ENCODE measurements at places on chromosomes 5 and 9.

DNA sequence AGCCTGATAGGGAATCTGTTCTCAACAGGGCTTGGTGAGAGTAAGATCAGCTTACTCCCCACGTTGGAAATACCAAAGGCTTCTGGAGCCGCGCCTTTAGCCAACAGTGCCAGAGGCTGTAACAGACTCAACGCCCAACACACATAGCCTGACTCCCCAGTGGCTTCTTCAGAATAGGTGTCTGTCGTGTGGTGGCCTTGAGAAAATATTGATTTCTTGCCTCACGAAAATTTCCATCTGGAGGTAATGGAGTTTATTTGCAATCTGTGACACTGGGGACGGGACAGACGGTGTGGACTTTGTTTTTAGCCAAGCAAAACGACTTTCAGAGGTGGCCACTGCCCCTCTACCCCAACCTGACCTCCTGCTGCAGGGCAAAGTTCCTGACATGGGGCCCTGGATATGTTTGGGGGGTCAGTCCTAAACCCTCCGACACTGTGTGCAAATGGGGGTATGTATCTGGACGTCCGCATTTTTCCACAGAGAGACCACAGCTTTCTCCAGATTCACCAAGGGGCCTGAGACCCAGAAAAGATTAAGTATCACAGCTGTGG is 189.3 kb downstream of the CDK5RAP2 start:
- no peak for DNase-seq

- no peak for DNase-seq
These were observed 132.8 kb downstream of the MACROH2A1 start for GRCh38 chr5:135266303-135266635.

GRCh38 chr9:99126312-99126711 is 21.4 kb downstream of the TGFBR1 start:
- DNase-seq, result no peak

DNA sequence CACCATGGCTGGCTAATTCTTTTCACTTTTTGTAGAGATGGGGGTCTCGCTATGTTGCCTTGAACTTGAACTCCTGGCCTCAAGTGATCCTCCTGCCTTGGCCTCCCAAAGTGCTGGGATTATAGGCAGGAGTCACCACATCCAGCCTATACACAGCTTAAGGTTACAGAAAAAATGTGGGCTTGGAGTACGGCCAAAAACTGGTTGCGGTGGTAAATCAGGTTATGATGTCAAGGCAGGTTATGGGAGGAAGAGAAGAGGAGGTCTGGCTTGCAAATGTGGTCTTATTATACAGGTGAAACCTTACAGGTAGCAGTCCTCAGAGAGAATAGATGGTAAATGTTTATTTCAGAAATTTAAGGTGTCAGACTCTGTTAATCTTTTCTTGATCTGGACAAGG is 30.7 kb upstream of the SYK start:
- DNase-seq, result no peak

GRCh38 chr5:65611524-65611923 is 12.6 kb downstream of the TRIM23 start:
- DNase-seq, result no peak

DNA sequence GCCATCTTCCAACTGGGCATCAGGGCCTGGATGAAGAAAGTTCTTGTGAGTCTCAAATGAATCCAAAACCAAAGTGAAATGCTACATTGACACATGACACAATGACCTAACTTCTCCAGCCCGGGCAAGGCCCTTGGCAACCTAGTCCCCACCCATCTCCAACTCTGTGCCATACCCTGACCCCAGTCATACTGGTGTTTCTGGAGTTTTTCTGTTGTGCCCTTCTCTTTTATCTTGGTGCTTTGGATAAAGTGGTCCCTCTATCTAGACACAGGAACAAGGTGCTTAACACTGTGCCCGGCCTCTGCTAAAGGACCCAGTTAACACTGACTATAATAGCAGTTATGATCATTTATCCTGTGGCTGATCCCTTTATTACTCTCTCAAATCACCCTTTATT is 149.8 kb downstream of the GRIA1 start:
- no peak for DNase-seq

DNA sequence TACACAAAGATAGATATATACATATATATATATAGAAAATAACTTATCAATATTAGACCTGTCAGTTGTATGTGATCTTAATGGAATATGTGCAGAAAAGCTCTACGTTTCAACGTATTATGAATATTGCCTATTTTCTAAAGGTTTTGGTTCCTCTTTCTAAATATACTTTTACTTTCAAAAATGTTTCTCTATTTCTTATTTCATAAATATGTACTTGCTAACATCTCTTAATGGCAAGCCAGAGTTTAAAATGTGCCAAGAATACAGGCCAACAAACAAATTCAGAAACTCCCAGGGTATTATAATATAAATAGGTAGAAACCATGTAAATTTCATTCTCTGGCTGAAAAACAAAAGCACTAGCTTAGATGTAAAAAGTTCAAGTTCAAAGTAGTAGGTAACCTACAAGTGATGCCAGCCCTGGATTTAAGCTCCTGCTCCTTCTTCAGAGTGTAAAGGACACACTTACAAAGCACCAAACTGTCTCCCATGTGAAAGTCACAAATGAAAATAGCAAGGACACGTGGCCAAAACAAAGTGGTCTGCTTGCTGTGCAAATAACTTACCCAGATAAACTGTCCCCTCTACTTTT is 685.1 kb upstream of the DMAC1 start:
- no peak for DNase-seq

DNA sequence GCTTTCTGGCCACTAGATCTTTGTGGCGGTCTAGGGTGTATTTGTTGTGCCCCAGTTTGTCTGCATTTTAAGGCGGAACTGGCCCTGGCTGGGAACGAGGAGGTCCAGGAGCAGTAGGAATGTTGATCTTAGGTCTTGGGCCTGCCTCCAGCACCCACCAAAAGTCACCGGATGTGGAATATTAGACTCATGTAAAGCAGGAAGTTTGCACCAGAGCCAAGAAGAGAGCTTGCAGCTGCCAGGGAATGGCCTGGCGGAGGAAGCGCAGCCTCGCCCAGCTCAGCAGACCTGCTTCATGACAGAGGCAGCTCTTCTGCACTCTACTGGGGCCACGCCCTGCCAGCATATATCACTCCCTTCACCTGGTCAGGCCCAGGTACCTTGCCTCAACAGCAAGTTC is 3.3 kb downstream of the GPX3 start:
- no peak for DNase-seq

DNA sequence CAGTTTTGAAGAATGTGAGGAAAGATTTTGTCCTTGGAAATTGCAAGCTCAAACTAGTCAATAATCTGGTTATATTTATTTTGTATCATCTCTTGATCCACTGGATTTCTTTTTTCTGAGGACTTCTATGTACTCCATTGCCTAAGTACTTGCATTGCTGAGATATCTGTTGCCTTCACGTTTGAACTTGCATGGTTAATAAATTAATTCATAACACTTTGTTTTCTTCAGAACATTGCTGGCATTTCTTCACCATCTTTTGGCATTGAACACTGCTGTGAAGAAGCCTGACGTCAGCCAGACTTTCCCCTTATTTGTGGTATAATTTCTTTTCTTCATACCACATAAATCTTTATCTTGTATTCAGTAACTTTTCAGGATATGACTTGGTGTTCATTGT is 246.0 kb upstream of the KIF2A start:
- DNase-seq, result no peak

GRCh38 chr9:21481470-21482056 is 550 bp downstream of the IFNE start:
- no peak for DNase-seq

DNA sequence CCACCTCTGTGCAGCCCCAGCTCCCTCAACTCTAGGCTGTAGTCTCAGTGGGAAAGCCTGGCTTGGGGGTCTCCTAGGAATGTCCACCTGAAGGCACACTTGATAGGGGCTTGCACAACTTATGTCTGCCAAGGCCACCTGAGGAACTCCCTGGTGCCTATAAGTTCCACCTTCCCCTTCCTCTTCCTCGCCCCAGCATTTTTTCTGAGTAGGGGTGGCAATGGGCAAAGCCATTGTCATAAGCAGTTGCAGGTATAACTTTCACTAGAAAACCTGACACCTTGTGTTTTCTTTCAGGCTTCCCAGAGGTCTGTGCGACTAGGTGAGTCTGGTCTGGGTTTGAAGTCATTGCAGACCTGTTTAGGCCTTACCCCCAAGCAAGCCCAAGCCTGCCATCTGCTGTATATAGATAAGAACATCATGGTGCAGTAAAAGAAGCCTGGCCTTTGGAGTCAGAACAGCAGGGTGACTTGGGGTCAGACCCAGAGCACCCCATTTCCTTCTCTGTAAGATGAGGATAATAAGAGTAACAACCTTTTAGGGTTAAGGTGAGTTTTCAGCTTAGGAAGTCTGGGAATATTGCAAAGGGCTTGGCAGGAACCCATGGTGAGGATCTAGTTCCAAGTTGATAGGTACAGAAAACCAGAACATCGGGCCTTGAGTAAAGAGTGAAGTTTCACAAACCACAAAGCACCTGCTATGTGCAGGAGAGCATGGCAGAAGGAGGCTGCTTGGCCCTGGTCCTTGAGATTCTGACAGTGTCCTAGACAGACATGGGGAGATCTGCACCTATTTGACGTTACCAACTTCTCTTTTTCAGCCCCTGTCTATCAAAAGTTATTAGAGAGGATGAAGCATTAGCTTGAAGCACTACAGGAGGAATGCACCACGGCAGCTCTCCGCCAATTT is 33.8 kb downstream of the TGFBI start:
- peak; percentile 9 for DNase-seq

GRCh38 chr9:21392270-21392669 is 7.1 kb upstream of the IFNA2 start:
- DNase-seq, result no peak

DNA sequence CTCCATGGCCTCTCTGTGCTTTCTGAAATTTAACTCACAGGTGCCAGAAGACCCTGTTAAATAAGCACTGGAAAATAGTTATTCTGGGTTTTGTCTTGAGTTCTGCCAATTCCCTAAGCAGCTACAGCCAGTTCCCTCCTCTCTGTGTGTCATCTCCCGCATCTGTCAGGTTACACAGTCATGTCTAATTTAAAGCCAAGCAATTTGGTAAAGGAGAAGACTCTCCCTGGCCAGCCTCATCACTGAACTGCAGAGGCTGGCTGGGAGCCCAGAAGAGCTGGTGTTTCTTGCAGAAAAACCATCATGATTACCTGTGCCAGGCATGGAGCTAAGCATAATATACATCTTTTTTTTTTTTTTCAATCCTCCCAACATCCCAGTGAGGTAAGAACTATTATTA is 141.3 kb upstream of the ZNF366 start:
- DNase-seq, result no peak

GRCh38 chr9:91811024-91811909 is 138.8 kb downstream of the ROR2 start:
- no peak for DNase-seq

- no peak for DNase-seq
These were observed 440.8 kb upstream of the PIK3R1 start for GRCh38 chr5:67774786-67775185.

- no peak for DNase-seq
These were observed 355.0 kb downstream of the CDH10 start for GRCh38 chr5:24289582-24290335.

GRCh38 chr5:106418196-106418595 is 1252.5 kb downstream of the EFNA5 start:
- no peak for DNase-seq

DNA sequence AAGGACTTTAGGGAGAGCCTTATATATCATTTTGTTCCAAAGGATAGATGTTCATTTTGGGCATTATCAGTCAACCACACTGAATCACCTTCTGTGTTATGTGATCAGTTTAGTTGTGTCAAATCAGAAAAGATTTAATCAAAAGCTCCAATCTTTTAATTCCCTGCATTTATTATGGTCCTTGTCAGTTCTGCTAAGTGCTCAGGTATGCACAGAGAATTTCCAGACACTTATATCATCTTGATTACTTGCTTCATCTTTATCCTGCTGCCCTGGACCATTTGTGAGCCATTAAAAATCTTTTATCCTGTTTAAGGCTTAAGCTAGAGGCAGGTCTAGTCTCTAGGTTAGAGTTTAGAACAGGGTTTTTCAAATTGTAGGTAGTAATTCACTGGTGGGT is 179.1 kb downstream of the CWC27 start:
- no peak for DNase-seq

DNA sequence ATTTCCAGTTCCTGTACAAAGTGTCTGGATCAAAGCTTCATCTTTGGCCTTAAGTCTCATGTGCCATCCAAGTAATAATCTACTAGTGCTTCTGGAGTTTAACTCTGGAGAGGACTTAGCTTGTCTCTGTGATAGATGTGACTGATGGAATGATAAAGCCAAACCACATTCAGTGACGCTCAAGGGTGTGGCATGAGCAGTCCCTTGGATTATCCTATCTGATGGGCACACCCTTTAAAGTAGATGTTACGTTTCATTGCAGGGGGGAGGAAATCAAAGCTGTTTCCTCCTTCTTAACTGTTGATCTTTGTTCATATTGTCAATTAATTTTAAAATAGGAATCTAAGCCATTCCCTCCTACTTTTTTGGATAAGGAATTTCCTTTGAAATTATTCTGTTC is 8.5 kb upstream of the EGFLAM start:
- no peak for DNase-seq
